ENCODE measurements at places on chromosomes 13 and 19.

DNA sequence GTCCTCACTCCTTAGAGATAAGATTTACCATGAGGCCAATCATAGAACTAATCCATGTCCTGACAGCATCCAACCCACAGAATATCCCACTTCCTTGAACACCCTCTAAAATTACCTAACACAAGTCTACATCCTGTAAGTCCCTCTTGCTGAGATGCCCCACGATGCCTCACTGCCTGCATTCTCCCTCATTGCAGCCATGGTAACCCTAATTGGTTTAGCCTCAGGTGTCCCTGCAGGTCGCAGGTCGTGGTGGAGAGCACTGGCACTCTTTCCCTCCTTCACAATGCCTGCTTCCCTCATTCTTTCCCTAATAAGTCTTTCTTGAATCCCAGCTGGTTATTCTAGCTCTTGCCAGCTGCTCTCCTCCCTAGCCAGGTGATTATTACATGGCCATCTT is 35.3 kb upstream of the MYO16 start:
- no peak for DNase-seq

DNA sequence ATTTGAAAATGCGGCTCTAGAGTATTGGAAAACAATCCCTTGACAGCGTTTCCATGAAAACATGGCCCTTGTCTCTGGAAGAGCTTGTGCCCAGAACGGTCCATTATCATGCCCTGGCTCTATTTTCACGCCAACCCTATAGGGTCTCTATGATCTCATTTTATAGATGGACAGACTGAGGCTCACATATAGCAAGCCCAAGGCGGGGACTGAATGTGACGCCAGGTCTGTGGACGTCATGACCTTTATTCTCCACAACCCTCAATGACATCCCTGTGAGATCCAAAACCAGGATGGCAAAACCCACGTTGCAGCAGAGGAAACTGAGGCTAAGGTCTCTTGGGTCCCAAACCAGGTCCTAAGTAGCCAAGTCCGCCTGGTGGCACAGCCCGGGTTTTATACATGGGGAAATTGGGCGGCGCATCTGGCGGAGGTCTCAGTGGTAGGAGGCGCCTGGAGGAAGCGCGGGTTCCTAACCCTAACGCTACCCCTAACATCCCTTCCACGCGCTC is 425 bp upstream of the COLGALT1 start:
- no peak for DNase-seq

- no peak for DNase-seq
These were observed 21.2 kb upstream of the NCCRP1 start for GRCh38 chr19:39175564-39175963.

DNA sequence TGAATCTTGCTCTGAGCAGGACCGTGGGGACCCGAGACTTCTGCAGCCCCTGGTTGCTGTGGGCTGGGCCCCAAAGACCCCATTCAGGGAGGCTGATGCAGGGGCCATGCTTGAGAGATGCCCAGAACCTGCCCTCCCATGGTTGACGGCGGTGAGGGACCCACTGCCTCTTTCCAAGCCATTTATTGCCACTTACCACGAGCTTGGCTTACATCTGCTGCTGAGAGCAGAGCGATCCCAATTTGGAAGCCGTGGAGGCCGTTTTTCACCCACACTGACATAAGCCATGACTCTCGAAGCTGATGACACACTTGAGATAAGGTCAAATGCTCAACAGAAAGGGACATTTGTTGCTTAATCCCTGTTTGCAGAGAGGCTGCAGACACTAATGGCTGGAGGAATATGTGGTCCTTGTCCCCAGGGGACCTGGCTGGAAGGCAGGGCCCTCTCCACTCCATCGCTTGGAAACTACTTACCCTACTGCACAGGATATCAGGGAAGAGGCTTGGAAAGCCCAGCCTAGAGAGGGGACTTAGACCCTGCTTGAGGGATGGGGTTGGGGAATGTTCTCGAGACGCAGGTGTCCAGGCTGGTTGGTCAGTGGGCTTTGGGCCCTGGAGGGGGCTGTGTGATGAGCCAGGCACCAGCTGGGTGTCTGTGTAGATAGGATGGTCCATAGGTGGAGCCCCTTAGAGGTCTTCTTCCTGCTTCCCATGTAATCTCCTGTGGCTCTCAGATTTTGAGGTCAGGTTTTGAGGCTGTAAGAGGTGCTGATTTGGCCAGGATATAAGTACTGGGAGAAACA is 15.3 kb downstream of the ZNF536 start:
- DNase-seq = no peak

- no peak for DNase-seq
These were observed 418.2 kb downstream of the KLF12 start for GRCh38 chr13:73715911-73716510.
